Renal cortex interstitium (tissue), 15 donors: ENCODE measurements at places on chromosomes 1 and 21.

- DNase-seq, result no peak
Measured at GRCh38 chr1:161139766-161140165, 7.3 kb upstream of the DEDD start.

DNA sequence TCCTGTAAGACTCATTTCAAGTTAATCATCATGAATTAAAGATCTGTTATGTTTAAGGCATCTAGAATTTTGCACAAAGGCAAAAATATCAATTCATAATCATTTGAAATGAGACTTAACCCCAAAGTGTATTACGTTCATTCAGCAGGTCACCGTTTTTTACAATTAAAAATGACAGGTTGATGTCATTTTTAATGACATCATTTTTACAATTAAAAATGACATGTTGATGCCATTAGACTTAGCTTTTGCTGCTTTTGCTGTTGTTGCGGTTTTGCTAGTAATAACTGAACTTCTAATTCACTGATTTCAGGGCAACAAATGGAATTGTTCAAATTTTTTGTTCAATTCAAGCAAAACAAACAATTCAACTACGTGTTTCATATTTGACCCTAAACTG is 17.0 kb downstream of the PRMT6 start:
- DNase-seq, result no peak

- DNase-seq, result no peak
Measured at GRCh38 chr1:242670019-242670418, 145.5 kb upstream of the PLD5 start.

- no peak for DNase-seq
Measured at GRCh38 chr1:87318806-87319205, 9.9 kb upstream of the LMO4 start.

DNA sequence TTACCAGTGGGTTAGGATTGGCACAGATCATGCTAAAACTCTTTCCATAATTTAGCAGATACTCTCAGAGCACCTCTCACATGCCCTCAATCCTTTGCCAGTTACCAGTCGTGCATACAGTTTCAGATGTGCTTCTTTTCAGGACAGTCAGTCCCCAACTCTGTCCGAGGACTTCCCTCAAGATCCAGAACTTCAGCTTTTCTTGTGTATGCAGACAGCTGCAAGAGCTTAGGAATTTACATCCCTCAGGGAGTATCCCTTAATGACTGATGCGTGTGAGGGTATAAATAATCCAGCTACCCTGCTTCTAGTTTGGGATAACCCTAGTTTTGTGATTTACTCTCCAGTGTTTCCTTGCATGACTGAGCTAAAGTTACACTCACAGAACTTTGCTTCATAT is 393.0 kb upstream of the PLXNA2 start:
- DNase-seq, result no peak

DNA sequence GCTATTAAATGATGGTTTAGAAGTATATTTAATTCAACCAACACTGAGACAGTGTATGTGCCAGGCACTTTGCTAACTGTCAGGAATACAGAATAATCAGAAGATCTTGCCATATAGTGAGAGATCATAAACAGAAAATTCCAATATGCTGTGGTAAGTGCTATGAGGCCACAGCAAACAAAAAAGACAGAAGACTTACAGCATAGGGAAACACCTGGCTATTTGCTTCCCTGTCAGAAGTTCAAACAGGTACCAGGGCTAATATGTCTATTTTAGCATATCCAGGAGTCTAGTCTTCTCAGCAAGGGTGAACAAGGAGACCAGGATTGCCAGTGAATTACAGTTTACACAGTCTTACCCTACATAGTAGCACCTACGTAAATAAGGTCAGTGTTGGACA is 30.4 kb downstream of the TRIT1 start:
- DNase-seq, result no peak

DNA sequence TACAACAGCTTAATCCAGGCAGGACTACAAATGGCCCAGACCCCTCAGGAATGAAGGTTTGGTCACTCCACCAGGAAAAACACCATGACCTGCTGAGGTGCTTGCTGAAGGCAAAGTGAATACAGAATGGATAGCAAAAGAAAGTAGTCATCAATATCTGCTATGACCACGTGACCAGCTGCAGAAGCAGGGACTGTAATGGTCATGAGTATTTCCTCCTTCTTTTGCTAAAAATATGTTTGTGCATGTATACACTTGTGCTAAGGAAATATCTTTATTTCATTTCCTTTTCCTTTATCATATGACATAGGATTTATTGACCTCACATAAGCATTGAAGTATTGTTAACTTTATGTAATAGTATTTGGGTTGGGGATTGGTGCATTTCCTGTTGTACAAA is 26.4 kb upstream of the GOLT1A start:
- no peak for DNase-seq

GRCh38 chr1:70048336-70049094 is 156.9 kb downstream of the LRRC40 start:
- no peak for DNase-seq

GRCh38 chr1:99306644-99307043 is 42.4 kb downstream of the PLPPR4 start:
- no peak for DNase-seq

GRCh38 chr1:2310332-2311183 is 80.8 kb downstream of the MORN1 start:
- no peak for DNase-seq

DNA sequence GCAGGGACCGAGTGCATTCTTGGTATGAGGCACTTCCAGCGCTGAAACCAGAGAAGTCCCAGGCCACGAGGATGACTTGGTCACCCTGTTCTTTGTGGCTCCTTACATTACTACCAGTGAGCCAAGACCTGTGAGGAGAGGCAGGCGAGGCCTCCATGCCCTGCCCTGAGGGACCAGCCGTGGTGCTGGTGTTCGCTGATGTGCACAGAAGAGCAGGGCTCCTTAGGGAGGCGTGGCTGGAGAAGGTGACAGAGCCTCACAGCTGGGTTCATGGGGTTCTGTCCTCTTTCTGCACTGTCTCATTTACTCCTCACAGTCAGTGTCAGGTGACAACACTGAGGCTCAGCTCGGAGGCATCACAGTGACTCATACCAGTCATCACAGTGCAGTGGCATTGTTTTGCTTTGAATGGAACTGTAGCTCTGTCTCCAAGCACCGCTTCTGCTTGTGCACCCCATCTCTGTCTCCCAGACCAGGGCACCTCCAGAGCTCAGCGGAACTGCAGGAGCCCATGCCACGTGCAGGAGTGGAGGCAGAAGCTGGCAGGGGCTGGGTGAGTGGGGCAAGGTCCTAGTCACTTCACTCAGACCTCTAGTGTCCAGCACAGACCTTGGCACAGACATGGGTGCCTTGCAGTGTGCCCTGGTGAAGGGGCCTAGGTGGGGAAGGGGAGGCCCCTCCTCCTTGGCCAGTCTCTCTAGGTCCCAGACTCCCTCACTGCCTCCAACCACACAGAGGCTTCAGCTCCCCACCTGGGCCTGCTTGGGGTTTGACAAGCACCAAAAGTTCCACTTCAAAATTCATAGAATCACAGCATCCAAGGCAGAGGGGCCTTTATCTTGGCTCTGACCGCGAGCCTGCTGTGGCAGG is 310.9 kb downstream of the MATN1 start:
- DNase-seq, result no peak

DNA sequence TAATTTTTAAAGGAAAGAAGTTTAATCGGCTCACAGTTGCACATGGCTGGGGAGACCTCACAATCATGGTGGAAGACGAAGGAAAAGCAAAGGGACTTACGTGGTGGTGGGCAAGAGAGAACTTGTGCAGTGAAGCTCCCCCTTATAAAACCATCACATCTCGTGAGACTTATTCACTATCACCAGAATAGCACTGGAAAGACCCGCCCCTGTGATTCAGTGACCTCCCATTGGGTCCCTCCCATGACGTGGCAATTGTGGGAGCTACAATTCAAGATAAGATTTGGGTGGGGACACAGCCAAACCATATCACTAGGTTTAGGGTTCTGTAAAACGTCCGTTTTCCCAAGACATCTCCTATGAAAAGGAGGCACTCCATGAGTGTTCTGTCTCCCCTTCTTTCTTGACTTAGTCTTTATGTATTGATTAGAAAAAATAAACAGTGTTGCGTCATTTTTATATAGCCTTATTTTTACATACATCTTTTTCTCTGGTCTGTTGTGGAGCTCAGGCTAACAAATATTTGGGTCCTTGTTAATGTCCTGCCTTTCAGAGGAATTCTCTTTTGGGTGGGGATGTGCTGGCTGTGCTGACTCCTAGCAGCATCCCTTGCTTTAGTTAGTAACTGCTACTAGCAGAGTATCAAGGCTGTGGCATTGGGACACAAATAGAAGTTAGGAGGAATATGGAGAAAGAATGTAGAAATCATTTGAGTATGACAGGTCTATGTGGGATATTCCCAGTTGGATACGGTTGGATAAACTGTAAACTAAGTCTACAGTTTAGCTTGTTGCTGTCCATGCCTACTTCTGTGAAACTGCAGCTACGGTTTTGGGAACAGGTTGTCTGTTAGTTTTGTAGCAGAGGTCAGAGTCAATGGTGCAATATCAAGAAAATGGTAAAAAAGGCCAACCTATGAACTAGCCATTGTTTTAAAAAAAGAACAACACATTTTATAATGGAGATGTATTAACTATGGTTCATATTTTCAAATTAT is 23.5 kb downstream of the BACH1 start:
- no peak for DNase-seq

- no peak for DNase-seq
Measured at GRCh38 chr1:231460614-231461013, 38.5 kb upstream of the EGLN1 start.

DNA sequence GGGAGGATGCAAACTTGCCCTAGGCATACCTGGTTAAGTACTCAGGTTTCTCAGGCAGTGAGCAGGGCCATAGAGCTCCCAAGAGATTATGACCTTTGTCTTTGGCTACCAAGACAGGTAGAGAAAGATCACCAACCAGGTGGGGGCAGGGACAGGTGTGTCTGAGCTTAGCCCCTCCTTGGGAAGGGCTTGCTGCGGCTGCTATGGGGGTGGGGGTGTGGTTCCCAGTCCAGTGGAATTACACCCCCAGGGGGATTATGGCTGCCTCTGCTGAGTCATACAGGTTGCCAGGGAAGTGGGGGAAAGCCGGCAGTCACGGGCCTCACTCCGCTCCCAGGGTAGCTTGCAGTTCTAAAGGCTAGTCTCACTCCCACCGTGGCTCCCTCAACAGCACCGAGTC is 65.2 kb upstream of the FAM163A start:
- DNase-seq, result no peak

DNA sequence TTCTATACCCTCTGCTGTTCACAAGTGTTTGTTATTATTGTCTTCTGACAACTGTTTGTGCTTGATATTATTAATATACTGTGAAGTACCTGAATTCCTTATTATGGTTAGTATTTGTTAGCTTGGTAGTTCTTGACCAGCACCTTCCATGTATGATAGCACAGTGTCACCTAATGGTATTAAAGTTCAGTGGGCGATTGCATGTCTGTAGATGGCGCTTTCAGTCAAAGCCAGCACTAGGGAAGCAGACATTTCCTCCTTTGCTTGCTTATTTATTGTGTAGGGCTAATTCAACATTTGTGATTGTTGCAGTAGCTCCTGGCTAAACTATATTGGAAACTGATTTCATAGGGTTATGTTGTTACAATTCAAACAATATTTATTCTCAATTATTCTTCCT is 218.0 kb downstream of the ZP4 start:
- DNase-seq, result no peak

- DNase-seq, result no peak
Measured at GRCh38 chr21:44999972-45000636, 60.3 kb downstream of the SLX9 start.

DNA sequence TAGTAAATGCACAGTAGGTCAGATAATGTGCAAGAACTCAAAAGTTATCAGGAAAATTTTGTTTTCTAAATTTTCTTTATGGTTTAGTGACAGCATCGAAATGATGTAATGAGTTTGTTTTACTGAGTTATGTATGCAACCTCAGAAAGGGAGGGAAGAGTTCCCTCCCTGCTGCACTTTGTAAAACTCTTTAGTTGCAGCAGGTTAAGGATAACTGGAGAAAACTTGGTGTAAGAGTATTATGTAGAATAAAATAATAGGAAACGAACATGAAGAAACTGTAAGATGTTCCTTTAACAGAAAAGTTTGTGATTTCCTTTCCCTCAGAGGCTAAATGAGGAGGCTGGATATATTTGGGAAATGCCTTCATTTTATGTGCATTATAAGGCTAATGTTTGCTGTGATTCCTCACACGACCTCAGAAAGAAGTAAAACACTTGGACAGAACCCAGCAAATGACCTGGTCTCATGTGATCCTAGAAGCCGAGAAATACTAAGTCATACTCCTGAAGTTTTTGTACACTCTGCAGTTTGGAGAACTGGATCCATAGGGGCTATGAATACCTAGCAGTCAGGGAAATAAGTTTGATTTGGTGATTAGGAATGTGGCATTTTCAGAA is 35.4 kb downstream of the ADGRL2 start:
- DNase-seq, result no peak

- DNase-seq, result no peak
Measured at GRCh38 chr1:22569269-22569668, 6.0 kb downstream of the EPHA8 start.

DNA sequence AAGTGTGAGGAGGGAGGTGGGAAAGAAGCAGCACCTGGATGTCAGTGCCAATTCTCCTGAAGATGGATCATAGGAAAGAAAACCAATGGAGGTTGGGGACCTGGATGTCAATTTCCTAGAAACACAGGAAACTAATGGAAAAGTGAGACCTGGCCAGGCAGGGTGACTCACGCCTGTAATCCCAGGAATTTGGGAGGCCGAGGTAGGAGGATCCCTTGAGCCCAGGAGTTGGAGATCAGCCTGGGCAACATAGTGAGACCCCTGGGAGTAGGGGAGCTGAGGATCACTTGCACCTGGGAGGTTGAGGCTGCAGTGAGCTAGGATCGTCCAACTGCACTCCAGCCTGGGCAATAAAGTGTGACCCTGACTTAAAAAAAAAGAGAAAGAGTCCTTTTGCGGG is 21.4 kb upstream of the SLC9A1 start:
- no peak for DNase-seq

- DNase-seq, result no peak
Measured at GRCh38 chr21:29741761-29742160, 198.0 kb downstream of the GRIK1 start.

DNA sequence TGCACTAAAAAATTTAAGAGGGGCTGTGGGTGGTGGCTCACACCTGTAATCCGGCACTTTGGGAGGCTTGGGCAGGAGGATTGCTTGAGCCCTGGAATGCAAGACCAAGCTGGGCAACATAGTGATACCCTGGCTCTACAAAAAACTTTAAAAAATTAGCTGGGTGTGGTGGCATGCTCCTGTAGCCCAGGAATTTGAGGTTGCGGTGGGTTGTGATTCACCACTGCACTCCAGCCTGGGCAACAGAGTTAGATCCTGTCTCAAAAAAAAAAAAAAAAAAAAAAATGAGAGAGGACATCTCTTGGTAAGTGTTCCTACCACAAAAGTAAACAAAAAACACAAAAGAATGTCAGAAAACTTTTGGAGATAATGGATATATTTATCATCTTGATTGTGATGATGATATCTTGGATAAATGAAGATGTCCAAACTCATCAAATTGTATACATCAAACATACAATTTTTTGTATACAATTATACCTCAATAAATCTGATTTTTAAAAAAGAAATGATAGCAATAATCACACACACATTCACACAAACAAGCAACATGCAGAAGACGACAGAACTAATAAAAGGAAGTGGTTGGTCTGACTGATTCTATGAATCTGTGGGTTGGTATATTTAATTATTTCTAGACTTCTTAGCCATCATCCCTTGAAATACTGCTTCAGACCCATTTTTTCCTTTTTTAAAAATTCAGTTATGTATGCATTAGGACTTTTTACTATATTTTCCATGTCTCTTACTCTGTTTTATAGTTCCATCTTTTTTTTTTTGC is 465.9 kb downstream of the PLA2G4A start:
- no peak for DNase-seq

- no peak for DNase-seq
Measured at GRCh38 chr1:225890346-225891228, 1.6 kb upstream of the LEFTY1 start.

- DNase-seq, result no peak
Measured at GRCh38 chr1:38940339-38941047, 1.1 kb downstream of the RHBDL2 start.
